ENCODE measurements at places on chromosomes 6 and 20.

DNA sequence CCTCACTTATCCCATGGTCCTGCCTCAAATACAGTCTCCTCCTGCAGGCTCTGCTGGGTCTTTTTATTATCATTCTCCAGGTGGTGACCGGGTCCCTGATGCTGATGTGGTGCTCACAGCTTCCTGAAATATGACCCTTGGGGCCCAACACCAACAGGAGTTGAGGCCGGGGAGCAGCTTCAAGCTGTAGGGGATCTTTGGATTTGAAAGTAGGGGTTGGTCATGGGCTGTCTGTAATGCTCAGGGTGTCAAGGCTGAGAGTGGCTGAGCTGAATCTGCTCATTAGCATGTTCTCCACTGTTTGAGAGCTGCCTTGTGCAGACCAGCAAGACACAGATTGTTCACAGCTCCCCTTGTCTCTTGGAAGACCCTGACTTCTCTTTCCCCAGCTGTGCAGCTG lies 35.5 kb downstream of the HLA-F start:
- DNase-seq = no peak

- no peak for DNase-seq
These were observed 1.0 kb upstream of the THBS2 start for GRCh38 chr6:169254456-169255316.

GRCh38 chr6:73565767-73566485 lies 45.1 kb upstream of the EEF1A1 start:
- no peak for DNase-seq

GRCh38 chr20:51536116-51537069 lies 6.1 kb downstream of the NFATC2 start:
- DNase-seq = no peak

GRCh38 chr6:149223120-149223903 lies 94.2 kb upstream of the TAB2 start:
- no peak for DNase-seq

DNA sequence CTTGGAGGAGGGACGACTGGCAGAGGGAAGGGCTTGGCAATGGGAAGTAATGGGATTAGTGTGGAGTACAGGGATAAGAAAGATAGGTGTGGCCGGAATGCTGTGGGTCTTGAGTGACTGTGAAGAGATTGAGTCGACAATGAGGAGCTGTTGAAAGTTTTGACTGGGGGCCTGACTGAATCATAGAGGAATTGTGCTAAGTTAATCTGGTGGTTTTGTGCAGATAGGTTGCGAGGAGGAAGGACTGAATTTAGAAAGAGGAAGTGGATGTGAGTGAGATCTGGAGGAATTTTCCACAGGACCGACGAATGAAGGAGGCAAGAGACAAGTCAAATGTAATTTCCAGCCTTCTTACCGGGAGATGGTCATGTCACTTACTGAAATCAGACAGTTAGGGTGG lies 143.9 kb upstream of the RALGAPA2 start:
- no peak for DNase-seq

DNA sequence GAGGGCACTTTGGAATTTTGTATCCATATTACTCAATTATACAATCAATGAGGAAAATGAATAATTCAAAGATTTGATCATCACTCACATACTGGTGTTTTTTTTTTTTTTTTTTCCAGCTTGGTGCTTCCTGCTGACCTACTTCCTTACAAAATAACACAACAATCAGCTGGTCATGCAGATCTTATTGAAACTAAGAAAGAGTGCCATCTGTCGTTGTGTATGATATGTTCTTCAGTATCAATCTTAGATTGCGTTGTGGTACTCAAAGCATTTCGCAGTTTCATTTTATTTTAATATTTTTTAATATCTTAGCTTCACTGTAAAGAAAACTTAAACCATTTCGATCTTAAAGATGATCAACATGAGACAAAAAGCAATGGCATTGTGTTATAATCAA lies 155.6 kb downstream of the OGFRL1 start:
- DNase-seq = no peak

GRCh38 chr20:45067087-45067486 lies 33.8 kb downstream of the KCNS1 start:
- DNase-seq = no peak

DNA sequence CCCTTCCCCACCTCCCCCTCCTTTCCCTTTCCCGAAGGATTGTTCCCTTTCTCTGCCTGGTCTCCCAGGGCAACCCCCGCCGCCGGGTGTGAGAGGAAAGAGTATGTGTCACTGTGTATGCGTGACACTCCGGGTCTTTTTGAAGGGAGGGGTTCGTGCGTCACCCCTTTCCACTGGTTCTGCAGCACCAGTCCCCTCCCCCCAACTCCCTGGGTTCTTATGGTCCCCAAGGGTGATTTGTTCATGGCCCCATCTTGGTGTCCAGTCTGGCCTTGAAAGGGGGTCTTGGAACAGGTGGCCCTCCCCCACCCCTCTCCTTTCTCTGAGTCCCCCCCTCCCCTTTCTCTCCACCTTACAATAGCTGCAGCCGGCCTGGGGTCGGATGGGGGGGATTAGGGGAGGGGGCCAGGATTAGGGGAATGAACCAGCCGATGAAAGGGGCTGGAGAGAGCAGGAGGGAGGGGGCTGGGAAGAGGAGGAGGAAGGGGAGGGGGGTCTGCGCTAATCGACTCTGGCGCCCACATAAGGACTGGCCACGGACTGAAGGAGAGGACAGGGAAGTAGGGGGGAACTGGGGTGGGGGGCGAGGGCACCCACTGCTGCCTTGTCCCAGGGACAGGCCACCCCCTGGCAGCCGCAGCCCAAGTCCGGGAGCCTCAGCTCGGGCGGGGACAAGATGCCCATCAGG lies 1.3 kb upstream of the RING1 start:
- DNase-seq = no peak

DNA sequence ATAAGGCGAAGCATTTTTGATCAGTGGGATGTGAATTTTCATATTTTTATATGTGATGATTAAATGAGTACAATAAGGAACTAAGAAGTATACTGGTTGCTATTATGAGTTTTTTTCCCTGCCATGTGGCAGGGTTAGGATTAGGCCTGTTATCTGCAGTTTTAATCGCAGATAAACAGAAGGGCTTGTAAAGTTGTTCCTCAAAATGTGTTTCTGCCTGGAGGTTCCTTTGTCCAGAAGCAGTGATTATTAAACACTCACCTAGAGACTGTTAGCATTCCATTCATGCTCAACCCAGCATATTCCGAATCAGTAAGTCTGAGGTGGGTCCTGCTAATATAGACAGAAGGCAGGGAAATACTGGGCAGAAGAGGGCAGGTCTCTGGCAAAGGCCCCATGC lies 316.0 kb downstream of the CLIC5 start:
- no peak for DNase-seq

DNA sequence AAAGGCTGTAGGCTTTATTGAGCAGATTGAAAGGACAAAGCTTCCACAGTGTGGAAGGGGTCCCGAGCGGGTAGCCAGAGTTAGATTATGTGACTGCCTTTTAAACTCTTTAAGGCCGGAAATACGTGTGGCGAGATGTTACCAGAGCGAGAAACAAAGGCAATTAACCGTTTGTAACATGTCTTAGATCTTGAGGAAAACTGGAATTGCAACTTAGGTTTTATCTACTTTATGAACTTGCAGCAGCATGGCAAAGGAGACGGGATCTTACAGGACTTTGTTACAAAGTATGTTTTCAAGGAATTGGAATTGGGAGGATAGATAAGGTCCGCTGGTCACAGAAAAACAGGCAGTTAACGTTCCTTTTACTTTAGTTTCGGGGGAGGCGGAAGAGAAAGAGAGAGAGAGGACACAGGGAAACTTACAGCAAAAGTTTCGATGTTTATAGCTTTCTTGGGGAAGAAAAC lies 594.7 kb upstream of the ADGRB3 start:
- no peak for DNase-seq
